Stimulated activated CD4-positive, alpha-beta T cell treated with anti-CD3 and anti-CD28 coated beads, Interleukin-2, amount 100 ng/mL, for 24 hours (primary cell): ENCODE measurements at places on chromosomes 3 and 15.

DNA sequence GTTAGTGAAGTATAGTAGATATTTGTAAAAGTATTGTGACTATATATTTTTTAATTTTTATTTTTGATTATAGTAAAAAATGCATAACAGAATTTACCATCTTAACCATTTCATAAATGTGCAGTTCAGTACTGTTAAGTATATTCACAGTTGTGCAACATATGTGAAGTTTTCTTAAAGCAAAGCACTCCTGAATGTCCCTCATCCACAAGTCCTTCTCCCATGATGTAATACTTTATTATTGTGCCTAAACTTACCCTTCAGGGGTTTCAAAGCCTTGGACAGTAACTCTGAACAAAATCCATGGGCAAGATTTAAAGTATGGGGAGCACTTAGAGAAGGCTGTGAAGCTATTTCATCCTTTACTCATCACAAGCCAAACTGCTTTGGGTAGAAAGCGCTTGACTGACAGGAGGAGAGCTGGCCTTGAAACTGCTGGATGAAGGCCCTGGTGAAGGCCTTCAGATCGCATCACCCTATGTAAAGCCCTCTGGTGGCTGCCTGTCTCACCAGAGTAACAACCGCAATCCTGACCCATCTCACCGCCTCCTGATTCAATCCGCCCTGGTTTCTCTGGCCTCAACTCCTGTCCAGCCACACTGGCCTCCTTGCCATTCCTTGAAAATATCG is 28.0 kb downstream of the LSM3 start:
- no peak for DNase-seq

GRCh38 chr15:44593042-44593736 is 56.2 kb downstream of the EIF3J start:
- DNase-seq = no peak

DNA sequence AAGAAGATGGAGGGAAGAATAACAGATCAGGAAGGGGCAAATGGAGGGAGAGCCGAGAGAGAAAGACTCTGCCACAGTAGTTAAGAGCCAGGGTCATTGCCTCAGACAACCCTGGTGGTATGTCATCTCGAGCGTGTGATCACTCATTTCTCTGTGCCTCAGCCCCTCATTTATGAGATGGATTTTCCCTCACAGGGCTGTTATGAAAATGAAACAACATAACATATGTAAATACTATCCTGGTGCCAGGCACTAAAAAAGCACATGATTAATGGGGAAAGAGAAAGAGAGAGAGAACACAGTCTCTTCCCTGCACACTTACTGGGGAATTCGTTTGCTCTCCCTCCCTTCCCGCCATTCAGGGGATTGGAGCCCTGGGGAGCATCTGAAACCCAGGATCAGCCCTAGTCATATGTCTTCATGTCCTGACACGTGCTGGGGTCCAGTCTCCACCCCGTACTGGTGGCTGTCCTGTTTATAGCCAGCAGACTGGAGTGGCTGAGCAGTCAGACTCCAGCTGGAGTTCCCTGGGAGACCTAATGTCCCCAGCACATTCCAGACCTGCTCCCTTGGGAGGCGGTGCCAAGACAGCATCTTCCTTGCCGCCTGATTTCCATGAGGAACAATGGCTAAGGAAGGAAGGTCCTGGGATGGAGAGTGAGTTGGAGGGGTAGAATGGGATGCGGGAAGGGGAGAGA is 14.7 kb upstream of the AMOTL2 start:
- no peak for DNase-seq

- no peak for DNase-seq
Observed at GRCh38 chr3:20245781-20246180, 59.8 kb upstream of the SGO1 start.

- DNase-seq = peak; percentile 44
Observed at GRCh38 chr3:190319660-190320059, 2.6 kb downstream of the CLDN1 start.

DNA sequence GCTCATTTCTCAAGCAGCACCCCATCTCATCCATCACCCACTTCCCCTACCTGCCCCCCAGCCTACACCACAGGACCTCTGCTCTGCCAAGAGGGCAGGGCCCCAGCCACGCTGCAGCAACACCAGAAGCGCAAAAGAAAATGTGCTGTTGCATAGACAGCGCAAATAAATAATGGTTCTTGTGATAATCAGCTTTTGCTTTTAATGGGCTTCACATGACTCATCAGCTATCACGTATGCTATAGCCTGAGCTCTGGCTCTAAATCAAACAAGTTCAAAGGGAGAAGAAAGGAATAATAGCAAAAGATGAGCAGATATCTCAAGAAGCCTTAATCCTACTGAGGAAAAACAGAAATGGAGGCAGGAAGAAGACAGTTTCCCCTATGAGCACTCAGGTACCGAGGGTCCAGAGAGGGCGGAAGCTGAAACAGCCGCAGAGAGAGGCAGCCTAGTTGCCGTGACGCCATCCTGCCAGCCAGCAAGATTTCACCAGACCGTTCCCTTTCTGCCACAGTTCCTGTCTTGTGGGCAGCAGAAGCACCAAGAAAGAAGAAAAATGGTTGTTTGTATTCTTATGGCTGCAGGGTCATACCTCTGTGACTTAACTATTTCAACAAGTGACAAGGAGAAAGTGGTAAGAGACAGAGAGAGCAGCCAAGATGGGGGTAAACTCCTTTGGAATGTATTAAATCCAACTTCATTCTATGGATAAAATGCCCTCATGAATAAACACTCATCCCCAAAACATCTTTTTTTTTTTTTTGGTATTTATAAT is 22.0 kb downstream of the RAB27A start:
- DNase-seq = peak; percentile 65

DNA sequence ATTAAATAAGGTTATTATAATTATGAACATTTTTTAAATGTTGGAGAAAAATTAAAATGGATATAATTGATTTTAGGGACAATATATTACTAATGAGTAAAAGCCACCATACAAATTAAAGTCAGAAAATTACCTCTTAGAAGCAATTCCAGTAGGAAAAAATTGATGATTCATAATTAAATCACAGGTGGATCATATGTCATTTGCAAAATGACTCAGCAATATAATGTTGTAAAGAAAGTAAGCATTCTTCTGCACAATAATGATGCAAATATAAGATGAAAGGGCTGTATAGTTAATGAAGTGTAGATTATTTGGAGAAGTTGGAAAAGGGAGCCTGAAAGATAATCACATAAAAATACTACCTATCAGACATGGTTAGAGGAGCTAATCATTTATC is 25.8 kb downstream of the ZPLD1 start:
- no peak for DNase-seq

GRCh38 chr3:69012100-69012799 is 1.2 kb downstream of the EOGT start:
- DNase-seq = no peak

- no peak for DNase-seq
Observed at GRCh38 chr3:111863942-111864694, 5.1 kb downstream of the PHLDB2 start.

DNA sequence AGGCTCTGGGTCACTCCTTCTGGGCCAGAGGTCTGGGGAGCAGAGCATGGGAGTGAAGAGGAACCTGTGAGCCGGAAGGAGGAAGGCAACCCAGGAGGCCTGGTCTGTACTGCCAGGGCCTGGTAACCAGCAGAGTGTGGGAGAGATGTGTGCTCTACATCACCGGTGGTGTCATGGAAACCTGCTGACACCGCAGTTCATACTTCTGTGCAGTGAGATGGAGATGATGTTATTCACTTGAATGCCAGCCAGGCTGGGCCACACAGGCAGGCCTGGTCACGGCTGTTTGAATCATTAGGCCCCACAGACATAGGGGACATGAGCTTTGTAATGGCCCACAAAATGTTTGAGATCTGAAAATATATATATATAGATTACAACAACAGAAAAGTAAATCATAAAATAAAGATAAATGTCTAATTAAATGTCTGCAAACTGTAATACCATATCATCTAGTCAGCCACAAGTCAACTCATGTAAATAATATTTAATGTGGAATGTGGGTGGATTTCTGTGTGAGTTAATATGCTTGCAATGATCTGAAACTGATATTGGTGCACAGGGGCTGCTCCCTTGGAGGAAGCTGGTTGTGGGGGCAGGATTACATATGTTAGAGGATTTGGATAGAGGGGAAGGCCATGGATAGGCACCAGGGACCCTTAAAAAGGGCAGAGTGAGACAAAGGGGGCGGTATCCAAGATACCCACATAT is 108.5 kb upstream of the PFN2 start:
- no peak for DNase-seq

DNA sequence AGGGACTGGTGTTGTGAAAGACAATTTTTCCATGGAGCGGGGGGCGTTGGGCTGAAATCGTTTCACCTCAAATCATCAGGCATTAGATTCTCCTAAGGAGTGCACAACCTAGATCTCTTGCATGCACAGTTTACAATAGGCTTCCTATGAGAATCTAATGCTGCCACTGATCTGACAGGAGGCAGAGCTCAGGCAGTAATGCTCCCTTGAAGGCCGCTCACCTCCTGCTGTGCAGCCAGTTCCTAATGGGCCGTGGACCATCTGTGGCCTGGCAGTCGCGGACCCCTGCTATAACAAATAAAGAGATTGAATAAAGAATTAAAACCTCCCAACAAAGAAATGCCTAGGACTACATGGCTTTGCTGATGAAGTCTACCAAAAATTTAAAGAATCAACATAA is 25.3 kb upstream of the ANKRD28 start:
- DNase-seq = no peak

GRCh38 chr15:68343579-68344225 is 66.2 kb downstream of the FEM1B start:
- DNase-seq = no peak

GRCh38 chr3:36097209-36097608 is 283.1 kb upstream of the STAC start:
- no peak for DNase-seq

DNA sequence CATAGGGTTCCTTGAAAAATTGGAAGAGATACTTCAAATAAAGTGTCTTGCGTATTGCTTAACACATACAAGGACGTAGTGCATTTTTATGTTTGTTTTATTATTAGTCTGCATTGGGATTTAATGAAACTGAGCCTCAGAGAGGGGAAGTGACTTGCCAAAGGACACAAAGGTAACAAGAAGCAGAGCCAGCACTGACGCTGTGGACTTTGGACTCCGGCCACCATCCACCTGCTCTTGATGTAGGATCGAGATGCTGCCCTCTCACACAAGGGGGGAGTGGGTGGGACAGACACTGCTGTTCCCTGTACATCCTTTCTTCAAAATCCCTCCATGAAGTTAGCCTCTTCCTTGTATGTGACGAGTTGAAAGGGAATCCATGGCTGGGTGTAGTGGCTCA is 435.4 kb upstream of the RGMA start:
- no peak for DNase-seq

- no peak for DNase-seq
Observed at GRCh38 chr3:124178531-124178930, 186.6 kb upstream of the ROPN1 start.

GRCh38 chr3:50008931-50009330 is 69.0 kb downstream of the RBM6 start:
- DNase-seq = no peak

DNA sequence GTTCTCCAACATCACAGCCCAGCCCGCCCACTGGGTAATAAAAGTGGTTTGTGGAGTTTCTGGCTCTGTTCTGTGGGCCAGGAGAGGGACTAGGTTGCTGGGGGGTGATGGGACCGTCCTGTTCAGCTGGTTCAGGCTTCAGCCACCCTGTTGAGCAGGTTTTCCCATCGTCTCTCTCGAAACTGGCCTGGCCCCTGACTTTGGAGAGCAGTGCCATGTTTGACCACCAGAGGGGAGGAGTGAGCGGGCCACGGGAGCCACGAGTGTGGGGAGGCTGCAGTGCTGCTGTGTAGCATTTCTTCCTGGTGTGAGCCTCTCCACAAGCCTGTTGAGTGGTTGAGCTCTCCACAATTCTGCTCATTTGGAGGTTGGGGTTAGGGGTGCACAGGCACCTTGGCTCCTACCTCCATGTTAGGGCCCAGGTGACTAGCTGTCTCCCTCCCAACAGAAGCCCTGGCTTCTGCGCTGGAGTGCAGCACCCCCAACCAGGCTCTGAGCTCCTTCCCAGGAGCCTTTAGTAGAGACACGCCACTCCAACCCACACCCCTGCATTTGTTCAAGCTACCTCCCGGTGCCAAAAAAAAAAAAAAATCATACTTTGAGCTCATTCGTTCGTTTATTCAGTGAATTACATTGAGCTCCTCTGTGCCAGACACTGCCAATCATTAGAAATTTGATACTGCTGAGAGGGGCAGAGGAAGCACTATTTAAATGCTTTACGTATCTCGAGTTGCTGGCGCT is 13.9 kb downstream of the SPINT1 start:
- peak; percentile 86 for DNase-seq

- DNase-seq = no peak
Observed at GRCh38 chr15:76512971-76513370, 176.4 kb downstream of the ISL2 start.

- no peak for DNase-seq
Observed at GRCh38 chr15:36903922-36904556, 196.3 kb downstream of the MEIS2 start.

DNA sequence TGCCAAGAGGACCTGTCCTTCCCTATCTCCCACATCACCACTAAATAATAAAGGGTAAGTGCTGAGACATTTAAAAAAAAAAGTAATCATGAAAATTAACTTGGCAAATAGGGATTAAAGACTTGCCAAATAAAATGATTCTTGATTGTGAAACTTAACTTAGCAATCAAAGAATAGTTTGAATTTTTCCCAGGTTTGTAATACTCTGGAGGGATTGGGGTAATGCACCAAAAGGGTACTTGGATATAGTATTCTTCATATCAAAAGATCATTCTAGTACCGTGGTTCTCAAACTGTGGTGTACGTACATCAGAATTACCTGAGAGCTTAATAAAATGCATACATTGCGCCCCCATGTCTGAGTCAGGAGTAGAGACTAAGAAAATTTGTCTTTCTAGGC is 28.5 kb downstream of the CALML4 start:
- DNase-seq = no peak

DNA sequence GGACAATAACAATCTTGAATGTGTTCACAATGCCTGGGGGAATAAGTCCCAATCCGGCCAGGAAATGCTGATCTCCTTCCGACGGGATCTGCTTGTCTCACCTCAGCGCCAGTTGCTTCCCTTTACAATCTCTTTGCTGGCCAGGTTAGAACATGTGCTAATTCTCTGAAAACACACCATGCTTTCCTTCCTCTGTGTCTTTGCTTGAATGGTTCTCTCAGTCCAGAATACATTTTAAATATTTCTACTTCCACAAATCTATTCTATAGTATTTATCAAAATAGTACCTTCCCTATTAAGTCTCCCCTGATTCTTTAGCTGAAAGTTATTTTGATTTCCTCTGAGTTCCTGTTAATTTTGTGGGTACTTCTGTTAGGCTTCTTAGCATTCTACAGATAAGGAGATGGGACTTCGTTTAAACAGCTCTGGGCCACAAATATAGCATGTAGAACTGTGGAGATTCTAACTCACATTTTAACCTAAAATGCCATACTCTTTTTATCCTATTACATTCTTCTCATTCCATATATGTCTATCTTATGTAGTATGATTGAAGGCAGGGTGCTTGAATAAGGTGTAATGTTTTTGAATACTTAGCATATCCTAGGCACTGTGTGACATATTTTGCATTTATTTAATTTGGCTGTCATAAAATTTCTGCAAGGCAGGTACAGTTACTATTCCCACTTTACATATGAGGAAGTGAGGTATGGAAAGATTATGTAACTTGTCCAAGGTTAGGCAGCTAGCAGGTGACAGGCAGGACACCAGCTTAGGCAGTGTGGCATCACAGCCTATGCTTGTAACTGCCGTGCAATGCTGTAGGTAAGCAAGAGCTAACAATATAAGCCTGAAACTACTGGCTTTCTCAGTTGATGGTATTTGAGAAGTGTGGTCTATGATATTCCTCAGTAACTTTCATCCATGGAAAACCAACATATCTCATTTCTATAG is 299.8 kb downstream of the LPP start:
- DNase-seq = no peak
